ENCODE measurements at places on chromosomes 1 and 21. TPM values are rescaled to one million over a fixed set of nuclear protein-coding genes. Genes with fewer than 3 reads are reported as not detected.

Gene C1QA
- total RNA-seq = 0.50 TPM

Gene TRIM46
- total RNA-seq = 21.4 TPM

Gene NAXE
- total RNA-seq = 81.6 TPM

Gene TAF13
- total RNA-seq = 43.0 TPM

Gene FCRL4
- total RNA-seq = not detected

Gene LAMTOR5
- total RNA-seq = 106 TPM

Gene TIMM17A
- total RNA-seq = 56.1 TPM

Gene SPRR1B
- not detected for total RNA-seq

Gene ZNF326
- total RNA-seq = 27.8 TPM

Gene TUT4
- 63.3 TPM for total RNA-seq

Gene CFAP45
- total RNA-seq = 0.27 TPM

Gene FMO5
- total RNA-seq = 1.7 TPM

Gene PLA2G2E
- total RNA-seq = not detected

Gene ZNF593OS
- not detected for total RNA-seq

Gene CXADR
- total RNA-seq = 119 TPM
